ENCODE measurements at places on chromosomes 6 and 20. TPM values are rescaled to one million over a fixed set of nuclear protein-coding genes. Genes with fewer than 3 reads are reported as not detected.

GRCh38 chr6:168016721-168017525, 19.5 kb downstream of the KIF25 start:
- no peak for DNase-seq

DNA sequence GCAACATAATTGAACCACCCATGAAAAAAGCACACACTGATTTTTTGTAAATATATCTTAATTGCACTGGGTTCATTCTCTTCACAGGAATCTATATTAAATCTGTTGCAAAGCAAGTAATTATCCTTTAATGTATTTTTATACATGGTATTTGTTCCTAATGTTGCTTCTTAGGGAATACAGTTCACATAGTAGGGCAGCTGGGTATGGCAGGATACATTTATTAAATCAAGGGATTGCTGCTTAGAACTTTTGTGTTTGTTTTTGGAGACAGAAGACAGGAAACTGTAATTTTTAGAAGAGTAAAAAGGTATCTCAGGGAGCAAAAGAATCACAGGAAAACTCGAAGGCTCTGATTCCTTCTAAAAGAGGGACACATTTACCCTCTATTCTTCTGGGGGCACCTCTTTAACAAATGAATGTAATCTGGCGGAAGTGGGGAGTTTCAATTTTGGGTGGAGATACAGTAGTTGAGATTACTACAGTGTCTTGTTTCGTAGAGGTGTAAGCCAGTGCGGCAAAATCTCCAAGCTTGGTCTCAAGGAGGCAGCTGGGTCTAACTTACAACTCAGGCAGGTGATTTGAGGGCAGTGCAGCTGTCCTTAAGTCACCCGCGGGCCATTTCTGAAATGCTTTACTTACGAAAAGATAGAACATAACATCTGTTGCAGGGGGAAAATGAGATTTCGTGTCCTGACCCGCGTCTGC, 812 bp upstream of the SMIM13 start:
- no peak for DNase-seq

FRK gene
- polyA plus RNA-seq, result 4.7 TPM

DNA sequence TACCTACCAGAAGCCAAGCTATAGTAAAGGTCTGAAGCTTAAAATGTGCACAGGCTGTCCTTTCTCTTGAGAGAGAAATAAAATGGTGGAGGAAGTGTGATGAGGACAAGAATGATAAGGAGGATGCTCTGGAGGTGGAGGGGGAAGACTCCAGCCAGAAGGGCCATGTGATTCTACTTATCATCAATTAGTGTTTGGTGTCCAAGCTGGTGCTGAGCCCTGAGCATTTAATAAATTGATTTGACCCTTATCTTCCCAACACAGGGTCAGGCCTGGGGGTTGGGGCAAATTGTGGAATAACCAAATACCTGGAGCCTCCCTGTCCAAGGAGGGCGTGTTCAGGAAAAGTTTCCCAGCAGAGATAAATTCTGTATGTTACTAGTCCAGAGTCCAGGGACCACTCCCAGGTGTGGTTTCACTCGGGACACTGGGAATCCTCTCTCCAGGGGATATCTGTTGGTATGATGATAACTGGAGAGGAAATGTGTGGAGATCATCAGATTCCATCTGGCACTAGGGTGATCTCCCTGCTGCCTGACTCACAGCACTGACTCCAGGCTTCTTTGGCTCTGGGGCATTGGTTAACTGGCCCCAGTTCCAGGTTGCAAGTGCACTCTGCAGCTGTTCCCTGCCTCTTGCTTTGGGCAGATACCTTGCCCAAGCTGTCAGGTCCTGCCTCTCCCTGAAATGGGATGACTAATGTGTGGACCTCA, 3.8 kb upstream of the MYBL2 start:
- DNase-seq, result no peak

DNA sequence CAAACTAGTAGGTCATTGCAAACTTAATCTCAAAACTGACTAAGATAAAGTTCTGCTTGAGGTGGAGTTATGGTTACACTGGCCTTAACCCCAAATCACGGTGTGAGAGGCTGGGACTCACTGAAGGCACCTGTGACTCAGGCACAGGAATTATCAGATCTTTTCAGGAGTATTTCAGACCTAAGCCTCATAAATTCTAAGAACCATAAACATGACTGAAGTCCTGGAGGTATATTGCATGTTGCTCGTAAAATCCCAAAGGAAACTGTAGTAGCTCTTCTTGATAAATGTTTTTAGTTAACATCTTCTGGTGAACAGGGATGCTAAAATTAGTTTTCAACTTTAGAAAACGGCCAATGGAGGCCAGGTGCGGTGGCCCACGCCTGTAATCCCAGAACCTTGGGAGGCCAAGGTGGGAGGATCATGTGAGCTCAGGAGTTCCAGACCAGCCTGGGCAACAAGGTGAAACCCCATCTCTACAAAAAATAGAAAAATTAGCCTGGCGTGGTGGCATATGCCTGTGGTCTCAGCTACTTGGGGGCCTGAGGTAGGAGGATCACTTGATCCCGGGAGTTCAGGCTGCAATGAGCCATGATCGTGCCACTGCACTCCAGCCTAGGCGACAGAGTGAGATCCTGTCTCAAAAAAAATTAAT, 36.5 kb downstream of the DZANK1 start:
- DNase-seq, result no peak

DNA sequence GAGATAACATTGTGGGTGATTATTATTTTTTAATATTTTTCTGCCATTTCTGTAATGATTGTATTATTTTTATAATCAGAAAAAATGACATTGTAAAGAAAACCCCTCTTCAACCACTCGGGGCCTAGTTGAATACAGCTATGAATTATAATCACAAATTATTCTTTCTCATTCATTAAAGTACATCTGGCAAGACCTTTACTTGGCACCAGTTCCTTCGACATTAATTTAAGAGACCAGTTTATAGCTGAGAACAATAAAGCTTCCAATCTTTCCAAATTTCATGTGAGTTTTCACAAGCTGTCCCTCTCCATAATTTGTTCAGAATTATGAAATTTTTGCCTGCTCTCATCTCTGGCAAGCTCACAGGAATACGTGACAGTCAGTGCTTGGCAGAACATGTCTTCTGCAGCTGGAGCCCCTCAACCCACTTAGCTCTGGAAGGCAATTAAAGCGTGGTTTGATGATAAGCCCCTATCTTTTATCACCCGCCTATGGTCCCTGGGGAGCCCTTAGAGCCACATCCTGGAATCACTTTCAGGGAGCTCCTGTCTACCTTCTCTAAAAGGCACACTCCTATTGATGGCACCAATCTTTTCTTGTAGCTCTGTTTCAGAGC, 237.2 kb upstream of the PRND start:
- no peak for DNase-seq

GRCh38 chr20:41169162-41169690, 31.9 kb downstream of the PLCG1 start:
- DNase-seq, result no peak

DNA sequence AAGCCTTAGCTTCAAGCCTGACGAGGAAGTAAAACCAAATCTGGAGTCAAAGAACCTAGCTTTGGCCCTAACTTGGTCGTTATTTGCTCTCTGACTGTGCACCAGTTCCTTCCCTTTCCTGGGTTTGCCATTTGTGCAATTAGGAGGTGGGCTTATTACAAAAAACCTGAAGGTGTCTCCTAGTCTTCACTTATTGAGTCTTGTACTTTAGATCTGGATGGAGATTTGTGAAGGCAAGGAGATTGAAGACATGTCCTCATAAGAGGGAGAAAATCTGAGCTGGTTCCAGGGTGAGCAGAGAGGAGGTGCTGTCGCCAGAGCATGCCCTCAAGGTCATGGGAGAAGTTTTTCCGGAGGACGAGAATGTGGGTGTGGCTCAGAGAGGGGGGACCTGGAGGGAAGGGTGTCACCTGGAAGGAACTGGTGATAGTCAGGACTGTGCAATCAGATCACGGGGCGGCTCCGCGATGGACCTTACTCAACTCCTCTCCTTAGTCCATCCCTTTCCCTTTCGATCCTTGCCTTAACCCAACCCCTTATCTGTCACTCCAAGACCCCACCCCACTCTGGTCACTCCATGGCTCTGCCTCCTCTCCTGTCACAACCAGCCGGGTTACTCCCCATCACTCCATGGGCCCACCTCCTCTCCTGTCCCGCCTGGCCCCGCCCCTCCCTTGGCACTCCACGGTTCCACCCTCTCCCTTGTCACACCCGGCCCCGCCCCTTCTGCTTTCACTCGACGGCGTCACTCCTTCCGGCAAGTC, 588 bp upstream of the ACSS2 start:
- peak; percentile 95 for DNase-seq

CBLN4 gene
- 1.8 TPM for polyA plus RNA-seq

- DNase-seq, result no peak
Measured at GRCh38 chr6:90619221-90619620, 32.3 kb upstream of the MAP3K7 start.

- DNase-seq, result peak; percentile 63
Measured at GRCh38 chr6:169427856-169428255, 174.2 kb upstream of the THBS2 start.

GRCh38 chr6:135087803-135088202, 33.2 kb upstream of the HBS1L start:
- DNase-seq, result no peak

MACROD2 gene
- polyA plus RNA-seq, result 12.8 TPM

DNA sequence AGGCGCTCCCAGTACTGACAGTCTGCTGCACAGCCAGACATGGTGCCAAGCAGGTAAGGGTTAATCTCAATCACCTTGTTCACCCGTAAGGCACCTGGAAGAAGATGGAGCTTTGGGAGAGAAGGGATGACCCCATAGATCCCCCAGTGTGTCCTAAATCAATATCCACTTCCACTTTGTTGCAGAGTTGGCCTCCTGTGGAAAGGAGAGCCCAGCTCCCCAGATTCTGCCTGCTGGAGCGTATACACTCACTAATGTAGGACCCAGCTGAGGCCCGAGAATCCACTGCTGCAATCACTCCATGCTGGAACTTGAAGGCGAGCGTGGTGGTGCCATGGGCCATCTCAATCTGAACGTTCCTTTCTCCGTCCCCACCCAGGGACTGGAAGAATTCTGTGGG, 1.2 kb downstream of the PSMB8 start:
- no peak for DNase-seq

- DNase-seq, result no peak
Measured at GRCh38 chr6:93787841-93788240, 368.5 kb upstream of the EPHA7 start.

HSPA1L gene
- polyA plus RNA-seq, result 4.6 TPM

GRCh38 chr6:36019167-36019566, 5.3 kb downstream of the SLC26A8 start:
- no peak for DNase-seq

DNA sequence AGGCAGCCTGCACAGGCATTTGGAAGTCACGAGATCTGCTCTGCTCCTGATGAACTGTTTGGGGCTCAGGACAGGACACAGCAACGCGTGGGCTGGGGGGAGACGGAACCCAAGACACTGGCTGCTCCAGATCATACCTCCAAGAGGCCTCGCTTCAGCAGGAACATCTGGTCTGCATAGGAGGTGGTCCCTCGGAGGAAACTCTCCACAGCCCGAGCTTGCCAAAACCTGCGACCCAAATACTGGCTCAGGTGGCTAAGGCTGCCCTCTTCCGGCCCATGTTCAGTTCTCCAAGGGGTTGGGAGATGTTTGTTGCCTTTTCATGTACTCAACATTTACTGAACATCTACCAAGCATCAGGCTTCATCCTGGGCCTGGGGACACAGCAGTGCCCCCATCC, 51.7 kb downstream of the MYH7B start:
- no peak for DNase-seq

- no peak for DNase-seq
Measured at GRCh38 chr6:158006821-158007570, 25.3 kb downstream of the SYNJ2 start.

- no peak for DNase-seq
Measured at GRCh38 chr20:11090751-11091150, 417.0 kb upstream of the JAG1 start.

- DNase-seq, result peak; percentile 11
Measured at GRCh38 chr6:147141711-147142308, 62.4 kb upstream of the STXBP5 start.

DNA sequence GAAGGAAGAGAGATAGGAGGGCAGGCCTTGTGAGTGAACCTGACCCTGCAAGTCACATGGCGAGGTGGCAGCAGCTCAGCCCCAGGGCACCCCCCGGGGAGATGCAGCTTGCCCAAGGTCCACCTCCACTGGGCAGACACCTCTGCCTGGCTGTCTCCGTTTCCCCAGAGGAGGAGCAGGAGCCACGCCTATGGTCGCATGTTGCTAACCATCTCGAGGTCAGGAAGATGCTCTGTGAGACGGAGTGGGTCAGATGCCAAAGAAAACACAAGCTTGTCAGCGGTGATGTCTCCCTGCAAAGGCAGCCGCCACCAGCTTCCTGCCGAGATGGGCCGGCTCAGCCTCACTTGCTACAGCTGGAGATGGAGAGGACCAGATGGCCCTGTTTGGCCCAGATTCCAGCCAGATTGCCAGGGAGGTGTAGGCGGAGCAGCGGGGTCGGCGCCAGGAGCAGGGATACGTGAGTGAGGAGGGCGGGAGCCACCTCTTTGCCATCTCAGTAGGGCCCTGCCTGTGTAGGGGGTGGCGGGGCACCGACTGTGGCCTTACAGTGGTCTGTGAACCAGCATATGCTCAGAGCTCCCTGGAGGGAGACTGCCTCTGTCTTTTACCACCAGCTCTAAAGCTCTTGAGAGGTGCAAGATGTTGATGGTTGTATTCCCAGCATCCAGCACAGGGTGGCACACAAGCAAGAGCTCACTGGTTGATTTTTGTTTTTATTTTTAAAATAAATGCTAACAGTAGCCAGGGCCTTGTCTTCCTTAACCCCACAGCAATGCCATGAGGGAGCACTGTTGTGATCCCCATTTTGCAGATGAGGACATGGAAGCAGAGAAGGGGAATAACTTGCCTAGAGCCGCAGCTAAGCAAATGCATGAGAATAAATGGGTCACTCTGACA, 42.9 kb upstream of the FAM83D start:
- no peak for DNase-seq

RSPH4A gene
- polyA plus RNA-seq, result 2.8 TPM

DNA sequence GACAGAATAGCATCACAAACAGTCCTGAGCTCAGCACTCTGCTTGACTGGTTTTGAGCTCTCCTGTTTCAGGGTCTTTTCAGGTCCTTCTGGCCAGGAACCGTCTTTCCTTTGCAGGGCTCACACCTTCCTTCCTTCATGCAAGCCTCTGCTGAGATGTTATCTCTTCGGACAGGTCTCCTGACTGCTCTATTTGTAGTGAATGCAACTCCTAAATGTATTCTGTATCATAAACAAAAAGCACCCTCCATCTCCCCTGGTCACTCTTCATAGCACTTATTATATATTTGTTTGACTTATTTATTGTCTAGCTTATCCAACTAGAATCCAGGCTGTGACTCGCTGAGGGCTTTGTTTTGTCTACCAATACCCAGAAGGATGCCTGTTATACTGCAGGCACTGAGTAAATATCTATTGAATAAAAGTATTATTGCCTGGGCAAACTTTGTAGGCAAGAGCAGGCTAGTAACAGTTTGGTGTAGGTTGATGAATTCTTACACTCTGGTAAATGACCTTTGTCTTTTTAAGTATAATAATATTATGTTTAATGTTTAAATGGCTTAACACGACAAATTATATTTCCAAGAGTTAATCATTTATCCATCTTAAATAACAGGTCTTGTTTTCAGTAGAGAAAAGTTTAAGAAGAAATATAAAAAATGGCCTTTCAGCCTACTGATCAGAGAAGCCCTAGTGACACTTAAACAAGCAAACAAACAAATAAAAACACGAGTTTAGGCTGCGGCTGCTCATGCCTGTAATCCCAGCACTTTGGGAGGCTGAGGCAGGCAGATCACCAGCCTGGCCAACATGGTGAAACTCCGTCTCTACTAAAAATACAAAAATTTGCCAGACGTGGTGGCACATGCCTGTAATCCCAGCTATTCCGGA, 199.7 kb downstream of the BCAS1 start:
- no peak for DNase-seq
